ENCODE measurements at places on chromosomes 6 and 20.

- DNase-seq, result no peak
Observed at GRCh38 chr6:148817689-148818088, 70.9 kb downstream of the UST start.

DNA sequence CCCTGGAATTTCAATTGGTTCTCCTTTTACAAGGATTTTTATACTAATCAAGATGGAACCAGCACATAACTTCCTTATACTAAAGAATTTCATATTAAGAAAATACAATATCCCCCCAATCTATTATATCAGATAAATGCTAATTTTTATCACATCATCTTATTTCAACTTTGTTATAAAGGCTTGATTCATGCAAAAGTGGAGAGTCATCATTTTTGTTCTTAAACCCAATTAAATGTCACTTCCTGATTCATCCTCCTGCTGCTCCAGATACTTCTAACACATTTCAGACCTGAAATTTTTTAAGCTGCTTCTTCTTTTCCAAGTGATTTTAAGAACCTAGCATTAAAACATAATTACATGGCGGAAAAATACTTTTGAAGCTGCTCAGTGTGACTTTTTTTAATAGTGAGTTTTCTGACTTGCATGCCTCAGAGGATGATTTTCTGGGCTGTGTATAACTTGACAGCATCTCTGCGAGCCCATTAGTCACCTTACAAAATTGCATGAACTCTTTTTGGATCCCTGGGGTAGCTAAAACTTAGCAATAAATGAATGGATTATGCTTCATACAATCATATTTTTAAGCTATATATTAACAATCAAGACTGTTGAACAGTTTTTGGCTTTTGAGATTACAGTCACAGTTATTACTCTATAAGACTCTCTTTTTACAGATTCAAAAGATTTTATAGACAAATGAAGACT, 134.1 kb downstream of the ELOVL4 start:
- DNase-seq, result no peak

- DNase-seq, result peak; percentile 80
Observed at GRCh38 chr20:23161244-23161891, 75.2 kb upstream of the CD93 start.

- no peak for DNase-seq
Observed at GRCh38 chr6:162821102-162821501, 93.3 kb downstream of the PACRG start.

DNA sequence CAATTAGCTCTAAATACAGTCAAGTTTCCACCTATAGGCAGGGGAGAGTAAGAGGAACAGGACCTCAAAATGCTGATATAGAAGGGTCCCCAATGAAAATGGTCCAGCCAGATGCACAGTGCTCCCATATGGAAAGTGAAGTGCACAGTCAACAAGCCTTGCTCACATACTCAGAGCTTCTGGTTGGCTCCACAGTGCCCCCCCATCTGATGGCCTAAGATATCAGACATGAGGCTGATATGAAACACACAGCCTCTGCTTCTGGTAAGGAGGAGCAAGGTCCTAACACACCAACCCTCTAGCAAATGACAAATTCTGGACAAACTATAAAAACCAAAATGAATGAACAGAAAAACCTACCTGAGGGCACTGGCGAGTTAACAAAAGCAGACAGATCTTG, 111.4 kb upstream of the EMILIN3 start:
- DNase-seq, result no peak

DNA sequence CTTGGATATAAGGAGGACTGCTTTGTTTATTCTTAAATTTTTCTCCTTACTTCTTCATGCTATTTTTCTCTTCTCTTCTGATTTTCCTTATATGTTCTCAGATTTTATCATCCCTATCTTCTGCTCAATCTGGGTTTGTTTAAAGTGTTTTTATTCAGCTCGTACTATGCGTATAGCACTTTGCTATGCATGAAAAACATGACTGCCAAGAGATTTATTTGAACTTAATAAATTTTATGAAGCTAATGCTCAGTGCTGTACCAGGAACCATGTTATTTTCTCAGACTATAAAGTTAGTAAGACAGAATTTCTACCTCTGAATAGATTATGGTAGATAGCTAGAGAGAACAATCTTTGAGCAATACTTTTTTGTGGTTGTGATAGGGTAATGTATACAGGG, 305.9 kb downstream of the LAMA2 start:
- DNase-seq, result no peak

DNA sequence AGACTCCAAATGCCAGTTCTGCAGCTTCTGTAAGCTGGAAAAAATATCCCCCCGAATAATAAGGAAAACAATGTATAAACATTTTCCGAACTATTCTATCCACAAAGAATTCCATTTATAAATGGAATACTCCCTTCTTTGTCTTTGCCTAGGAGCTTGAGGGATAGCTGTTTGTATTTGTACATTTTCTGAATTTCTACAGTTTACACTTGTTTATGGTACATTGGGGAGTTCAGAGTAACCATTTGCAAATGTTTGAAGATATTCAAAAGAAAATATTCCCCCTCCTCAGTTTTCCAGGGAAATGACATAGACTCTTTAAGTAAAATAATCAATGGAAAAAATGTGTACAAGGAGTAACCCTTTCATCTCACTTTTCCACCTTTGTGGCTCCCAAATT, 149.6 kb downstream of the SOBP start:
- DNase-seq, result no peak

DNA sequence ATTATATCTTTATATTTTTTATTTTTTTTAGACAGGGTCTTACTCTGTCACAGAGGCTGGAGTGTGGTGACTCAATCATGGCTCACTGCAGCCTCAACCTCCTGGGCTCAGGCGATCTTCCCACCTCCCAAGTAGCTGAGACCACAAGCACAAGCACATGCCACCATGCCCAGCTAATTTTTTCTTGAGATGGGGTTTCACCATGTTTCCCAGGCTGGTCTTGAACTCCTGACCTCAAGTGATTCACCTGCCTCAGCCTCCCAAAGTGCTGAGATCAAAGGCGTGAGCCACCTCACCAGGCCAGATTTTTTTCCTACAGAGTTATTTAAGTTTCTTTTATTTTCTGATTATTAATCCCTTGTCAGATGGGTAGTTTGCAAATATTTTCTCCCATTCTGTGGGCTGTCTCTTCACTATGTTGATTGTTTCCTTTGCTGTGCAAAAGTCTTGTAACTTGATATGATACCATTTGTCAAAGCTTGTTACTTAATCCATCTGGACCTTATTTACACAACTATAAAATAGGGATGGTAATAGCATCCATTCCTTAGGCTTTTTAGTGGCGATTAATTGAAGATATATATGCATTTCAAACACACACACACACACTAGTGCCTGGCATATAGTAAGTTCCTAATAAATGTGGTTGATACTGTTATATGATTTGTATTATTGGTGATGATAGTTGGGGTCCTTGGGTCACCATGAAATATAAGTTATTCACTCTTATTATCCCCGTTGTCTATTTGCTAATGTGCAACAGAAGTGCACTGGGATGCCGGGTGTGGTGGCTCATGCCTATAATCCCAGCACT, 187.1 kb downstream of the BCAS1 start:
- DNase-seq, result no peak

DNA sequence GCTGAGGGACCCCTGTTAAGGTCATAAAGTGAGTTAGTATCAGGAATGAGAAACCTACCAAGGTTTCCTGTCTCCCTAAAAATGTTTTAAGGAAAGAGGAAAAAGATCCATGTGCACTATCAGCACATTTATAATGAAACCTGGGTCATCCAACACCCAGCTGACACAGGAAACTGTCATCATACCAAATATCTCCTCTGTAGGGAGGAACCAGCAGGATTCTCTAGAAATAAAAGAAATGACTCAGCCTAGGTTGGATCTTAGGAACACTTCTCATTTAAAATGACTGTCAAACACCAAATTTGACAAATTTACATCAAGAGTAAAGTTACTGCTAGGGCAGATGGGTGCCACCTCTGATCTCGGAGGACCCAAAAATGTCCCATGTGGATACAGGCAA, 21.7 kb downstream of the GFOD1 start:
- peak; percentile 58 for DNase-seq

DNA sequence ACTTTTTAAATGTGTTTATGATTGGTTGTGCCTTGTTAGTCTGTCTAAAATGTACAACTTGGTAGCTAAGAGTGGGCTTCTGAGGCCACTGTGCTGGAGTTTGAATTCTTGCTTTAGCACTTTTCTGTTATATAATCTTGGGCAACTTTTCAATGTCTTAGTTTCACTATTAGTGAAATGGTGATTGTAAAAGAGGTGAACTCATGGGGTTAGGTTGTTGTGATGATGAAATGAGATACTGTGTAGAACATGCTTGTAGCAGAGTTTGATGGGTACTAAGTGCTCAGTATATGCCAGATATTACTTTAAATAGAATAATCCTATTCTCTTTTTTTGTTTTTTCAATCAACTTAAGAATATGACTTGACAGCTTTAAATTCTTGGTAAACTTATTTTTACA, 624.7 kb downstream of the CD109 start:
- DNase-seq, result no peak

DNA sequence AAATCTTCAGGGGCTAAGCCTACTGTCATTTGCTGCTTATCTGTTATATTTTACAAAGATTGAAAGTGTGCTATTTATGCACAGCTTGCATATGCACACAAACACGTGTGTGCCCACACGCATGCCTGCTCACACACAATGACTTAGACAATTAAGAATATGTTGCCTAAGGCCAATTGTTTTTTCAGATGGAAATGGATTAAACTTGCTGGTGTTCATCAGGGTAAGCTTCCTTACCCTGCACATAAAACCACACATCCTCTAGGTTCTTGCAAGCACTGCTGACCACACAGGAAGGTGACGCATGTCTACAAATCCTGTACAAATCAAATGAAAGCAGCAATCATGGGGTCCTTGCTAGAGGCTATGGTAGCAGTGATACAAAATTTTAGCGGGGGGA, 58.4 kb downstream of the GJA10 start:
- DNase-seq, result peak; percentile 37

- no peak for DNase-seq
Observed at GRCh38 chr20:15638816-15639215, 934.4 kb downstream of the KIF16B start.

DNA sequence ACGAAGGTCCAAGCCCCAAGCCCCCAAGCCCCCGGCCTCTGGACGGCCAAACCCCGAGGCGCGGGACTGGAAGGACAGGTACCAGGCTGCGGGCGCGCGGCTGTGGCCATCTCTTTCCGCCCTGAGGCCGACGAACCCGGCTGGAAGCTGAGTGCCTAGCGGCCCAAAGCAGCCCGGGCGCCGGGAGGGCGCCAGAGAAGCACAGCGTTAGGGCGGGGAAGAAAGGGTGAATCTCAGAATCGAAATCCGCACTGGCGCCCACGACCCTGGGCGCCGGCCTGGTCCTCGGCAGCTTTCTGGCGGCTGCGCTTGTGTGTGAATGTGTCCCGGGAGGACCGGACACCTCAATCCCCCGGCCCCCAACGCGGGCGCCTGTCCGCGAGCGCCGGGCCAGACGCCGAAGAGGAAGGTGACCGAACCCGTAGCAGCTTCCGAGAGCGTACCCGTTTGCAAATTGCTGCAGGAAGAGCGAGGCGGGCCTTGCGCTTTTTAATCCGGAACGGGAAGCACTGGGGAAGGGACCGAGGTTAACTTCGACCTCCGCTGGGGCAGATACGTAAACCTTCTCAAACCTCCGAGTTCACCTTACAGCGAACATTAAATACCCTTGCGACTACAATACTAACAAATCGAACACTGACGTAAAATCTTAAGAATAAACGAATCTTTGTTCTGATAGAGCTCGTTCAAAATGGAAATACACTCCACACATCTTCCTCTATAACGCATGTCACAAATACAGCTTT, 2.9 kb downstream of the NRN1 start:
- DNase-seq, result peak; percentile 58

DNA sequence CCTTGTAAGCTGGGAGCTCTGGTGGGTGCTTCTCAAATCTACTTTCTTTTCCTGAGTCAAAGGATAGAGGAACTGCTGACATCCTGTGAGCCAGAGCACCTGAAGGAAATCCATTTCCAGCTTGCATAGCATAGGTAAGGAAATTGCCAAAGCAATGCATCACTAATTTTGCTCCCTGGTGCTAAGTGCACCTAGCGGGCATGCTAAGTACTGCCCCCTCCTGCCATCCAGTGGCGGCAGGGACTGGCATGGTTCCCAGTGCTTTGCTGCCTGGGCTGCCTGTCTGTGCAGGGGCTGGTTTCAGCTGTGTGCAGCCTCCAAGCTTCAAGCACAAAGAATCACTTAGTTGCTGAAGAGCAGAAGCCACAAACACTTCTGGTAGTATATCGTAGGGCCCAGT, 63.9 kb downstream of the FARS2 start:
- no peak for DNase-seq

- DNase-seq, result no peak
Observed at GRCh38 chr6:25266456-25267100, 12.6 kb upstream of the CARMIL1 start.

DNA sequence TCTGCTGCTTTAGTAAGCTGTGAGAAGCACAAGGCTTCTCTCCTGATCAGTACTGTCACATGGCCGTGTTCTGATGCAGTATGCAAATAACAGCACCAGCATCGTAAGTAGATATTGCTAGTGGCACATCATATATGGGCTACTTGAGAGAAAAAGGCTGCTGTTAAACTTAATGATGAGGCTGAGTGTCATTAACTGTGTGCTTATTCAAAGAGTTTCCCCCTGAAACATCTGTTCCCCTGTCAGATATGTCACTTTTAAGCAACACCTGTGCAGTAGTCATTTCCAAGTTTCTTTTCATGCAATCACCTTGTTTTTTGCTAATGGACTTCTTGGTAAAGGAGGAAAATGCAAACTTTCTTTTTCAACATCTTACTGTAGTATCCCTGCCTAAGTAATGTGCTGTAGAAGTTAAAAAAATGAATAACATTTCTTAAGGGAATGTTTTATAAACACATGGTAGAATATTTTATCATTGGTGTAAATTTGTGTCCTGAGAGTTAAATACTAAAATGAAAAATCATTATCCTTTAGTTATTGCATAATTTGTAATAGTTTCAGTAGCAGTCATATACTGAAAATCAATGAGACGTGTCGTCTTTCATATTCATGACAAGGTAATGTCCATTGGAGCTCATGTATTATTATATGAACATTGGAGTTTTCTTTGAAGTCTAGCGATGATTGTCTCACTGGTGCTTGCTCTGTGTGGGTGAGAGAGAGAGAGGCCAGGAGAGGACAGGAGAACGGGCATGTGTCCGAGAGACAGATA, 366.3 kb downstream of the CDKAL1 start:
- no peak for DNase-seq

All from CD14-positive monocyte (primary cell).